ENCODE measurements at places on chromosomes 2 and 18.

- no peak for DNase-seq
These were observed 50.6 kb downstream of the MSH6 start for GRCh38 chr2:47833516-47833968.

DNA sequence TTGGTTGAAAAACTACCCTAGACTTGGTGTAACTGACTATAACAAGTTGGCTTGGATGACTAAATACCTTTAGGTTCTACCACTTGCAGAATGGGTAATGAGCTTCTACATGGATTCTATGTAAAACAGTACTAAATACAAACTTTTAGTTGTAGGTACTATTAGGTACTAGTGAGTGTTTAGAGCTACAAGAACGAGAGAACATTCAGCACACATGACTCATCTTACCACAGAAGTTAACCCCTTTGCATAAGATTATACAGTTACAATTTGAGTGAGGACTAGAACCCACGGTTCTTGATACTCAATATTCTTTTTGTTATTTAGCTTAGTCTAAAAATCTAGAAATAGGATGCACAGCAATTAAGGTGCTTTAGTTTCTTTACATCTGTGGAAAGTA, 101.7 kb upstream of the TFCP2L1 start:
- DNase-seq, result no peak

GRCh38 chr2:189654641-189655040, 6.6 kb upstream of the ASNSD1 start:
- DNase-seq, result no peak

DNA sequence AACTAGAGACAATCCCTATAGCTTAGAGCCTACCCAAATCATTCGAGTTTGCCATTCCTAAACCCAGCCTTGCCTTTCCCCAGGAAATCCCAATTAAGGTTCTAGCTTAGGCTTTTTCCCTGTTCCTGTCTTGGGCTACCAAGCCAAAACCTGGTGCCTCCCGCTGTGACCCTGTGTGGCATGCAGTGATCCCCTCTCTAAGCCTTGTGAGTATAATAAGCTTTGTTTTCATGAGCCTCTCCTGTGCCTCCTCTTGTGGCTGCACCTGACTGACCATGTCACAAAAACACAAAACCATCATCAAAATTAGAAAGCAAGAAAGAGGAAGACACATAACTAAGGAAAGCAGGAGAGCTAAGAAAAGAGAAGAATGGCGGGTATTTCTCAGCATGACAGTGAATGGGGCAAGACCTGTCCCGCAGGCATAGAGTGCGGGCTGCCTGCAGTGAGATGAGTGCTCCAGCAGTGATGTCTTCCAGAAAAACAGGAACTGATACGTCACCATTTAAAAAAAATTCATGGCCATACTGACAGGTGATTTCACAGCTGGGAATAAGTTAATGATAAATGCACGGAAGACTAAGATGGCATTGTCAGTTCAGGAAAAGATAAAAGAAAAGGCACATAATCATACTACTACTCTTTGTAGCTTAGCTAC, 9.2 kb upstream of the PAIP2B start:
- no peak for DNase-seq

GRCh38 chr18:59228351-59228750, 8.4 kb downstream of the GRP start:
- DNase-seq, result no peak

- DNase-seq, result no peak
These were observed 288.5 kb downstream of the SP3 start for GRCh38 chr2:173676647-173677046.

GRCh38 chr2:131093006-131093695, at the start of gene FAM168B:
Gene FAM168B (minus strand): TSS chr2:131093460. CDS start chr2:131082646, 10,814 bp downstream.
- DNase-seq, result peak; percentile 91

DNA sequence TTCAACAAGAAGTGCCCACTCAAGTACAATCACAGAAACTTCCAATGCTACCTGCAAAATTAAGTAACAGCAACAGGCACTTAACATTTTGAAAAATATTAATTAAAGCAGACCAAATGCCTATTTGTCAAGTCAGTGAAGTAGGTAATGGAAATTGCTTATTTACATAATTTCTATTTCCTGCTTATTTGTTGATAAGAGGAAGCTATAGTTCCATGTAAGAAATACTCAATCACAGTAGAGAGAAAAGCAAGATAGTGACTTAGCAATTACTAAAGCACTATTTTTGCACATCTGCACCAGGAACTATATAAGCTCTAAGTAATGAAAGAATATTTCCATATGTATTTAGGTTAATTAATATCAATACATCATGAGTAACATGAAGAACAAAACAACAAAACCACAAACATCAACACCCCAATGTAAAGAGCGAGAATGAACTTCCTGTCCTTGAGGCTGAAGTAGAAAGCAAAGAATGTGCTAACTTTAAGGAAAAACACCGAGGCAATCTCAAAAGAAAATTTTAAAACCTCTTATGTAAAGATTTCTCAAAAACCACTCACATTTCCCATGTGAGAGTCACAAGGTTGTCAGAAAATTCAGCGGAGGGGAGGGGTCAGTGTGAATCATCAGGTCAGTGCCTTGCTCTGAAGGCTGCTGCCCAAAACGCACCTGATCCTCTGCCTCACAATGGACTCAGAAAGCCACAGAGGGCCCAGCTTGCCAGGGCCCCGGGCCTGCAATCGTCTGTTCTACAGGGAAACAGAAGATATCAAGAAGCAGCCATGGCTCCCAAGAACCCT, 12.5 kb downstream of the NPC1 start:
- DNase-seq, result peak; percentile 53

GRCh38 chr18:78976765-78977636, 2.6 kb upstream of the SALL3 start:
- no peak for DNase-seq

DNA sequence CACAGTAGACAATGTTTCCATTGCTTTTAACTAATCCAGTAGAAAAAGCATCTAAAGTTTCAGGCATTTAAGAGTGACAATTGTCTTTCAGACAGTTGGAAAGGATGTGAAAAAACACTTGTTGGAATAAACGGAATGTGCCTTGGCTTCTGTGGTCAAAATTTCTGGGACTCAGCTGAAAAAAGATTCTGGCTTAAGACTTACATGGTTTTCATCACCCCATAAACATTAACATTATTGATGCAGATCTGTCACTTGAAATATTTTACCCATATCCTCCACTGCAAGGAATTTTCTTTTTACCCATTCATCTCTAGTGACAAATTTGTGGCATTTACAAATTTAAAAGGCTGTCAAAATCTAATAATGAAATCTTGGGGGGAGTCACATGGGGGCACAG, 166.0 kb downstream of the SRBD1 start:
- DNase-seq, result no peak

DNA sequence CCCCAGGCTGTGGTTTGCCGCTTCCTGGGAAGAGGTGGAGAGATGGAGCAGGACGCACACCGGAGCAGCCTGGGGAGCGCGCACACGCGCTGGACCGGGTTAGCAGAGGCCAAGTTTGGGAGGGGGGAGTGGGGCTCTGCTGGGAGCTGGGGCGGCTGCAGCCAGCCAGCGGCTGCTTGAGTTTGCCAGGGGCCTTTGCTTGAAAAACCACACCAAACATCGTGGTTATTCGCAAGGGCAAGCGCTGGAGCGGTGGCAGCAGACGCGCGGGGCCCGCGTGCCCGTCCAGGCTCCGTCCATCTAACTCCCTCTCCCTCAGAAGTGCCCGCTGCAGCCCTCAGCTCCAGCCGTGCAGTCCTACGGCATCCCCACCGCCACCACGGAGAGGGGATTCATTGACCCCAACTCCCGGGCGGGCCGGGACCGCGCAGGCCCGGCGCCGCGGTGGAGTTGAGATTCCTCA, 4.6 kb downstream of the PTGR3 start:
- no peak for DNase-seq

GRCh38 chr2:230981704-230982103, 14.2 kb upstream of the SPATA3 start:
- DNase-seq, result peak; percentile 35

DNA sequence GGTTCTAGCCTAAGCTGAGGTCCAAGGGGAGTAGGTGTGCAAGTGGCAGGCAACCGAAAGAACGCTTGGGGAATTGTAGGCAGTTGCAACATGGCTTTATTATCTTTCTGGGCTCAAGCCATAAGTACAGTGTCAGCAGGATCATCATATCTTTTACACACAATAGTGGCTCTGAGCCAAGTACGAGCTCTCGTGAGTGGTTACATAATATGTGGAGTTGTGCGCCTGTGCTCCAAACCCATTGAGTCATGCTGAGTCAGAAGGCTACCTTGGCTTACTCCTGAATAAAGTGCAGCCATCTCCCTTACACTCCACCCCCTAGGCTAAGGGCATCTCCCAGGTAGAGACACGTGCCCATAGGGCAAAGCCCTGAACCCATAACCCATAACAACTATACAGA, 233.9 kb downstream of the SATB2 start:
- no peak for DNase-seq

DNA sequence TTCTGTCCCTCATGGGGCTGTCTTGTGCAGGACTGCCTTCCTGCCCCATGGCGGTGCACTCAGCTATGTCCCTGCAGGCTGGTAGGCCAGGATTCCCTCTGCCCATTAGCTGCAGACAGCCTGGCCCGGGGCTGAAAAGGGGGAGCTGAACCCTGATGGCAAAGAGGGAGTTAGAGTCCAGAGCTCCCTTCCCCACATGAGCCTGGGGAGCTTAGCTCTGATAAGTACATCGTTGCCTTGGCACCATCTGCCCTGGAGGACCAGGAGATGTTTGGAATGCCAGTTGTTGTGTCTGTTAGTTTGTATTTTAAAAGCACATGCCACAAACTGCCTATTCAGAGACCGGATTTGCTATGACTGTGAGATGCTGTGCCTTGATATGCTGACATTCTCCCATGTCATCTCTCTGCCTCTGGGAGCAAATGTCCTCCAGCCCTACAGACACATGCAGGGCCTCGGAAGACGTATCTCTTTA, 65.1 kb upstream of the AFF3 start:
- no peak for DNase-seq

- no peak for DNase-seq
These were observed 25.0 kb downstream of the MC4R start for GRCh38 chr18:60347526-60348045.

DNA sequence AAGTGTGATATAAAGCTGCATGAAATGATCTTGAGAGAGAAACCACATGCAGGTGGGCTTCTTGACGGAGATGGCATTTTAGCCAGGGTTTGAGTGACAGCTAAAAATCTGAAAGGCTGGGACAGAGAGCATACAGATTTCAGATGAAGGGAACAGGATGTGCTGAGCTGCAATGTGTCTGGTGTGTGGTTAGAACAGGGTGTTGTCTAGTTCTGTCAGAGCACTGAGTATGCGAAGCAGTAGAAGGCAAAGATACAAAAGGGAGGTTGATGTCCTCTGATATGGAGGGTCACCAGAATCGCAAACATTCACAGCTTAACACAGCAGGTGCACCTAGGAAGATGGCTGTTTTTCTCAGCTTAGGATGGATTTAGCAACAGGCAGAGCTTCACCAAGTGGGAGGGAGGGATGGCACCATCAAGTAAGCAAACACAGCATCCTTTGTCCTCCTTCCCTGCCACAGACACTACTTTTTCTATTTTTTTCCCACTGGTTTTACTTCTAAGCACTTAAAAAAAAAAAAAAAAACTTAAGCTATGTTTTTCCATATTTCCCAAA, 182.5 kb downstream of the TMX3 start:
- no peak for DNase-seq

GRCh38 chr2:42076357-42077225, 28.8 kb downstream of the PKDCC start:
- no peak for DNase-seq

- DNase-seq, result peak; percentile 7
These were observed 71.0 kb upstream of the PPP1CB start for GRCh38 chr2:28680657-28681056.

- no peak for DNase-seq
These were observed 47.5 kb downstream of the EPAS1 start for GRCh38 chr2:46344706-46345105.

DNA sequence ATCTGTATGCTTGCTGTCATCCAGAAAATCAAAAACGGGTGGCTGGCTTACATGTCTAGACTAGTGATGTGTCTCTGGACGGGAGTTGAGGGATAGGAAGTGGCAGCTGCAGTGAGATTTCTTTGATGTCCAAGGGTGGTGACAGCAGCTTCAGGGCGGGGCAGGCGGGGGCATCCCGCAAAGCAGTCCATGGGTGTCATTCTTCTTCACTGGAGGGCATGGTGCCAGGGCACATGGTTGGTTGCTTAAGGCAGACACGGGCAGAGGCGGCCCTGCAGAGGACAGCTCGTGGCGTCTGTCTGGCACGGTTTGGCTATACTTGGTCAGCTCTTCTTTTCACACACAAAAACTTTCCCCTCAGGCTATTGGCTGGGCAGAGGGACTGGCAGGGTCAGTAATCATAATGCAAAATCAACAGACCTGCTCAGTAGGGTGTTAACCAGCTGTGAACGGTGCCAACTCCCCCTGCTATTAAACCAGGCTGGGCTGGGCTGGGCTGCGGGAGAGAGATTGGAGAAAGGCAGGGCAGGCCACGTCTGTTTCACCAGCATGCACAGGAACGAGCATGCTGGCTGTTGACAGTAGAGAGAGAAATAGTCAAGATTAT, 63.7 kb downstream of the COL4A3 start:
- no peak for DNase-seq

DNA sequence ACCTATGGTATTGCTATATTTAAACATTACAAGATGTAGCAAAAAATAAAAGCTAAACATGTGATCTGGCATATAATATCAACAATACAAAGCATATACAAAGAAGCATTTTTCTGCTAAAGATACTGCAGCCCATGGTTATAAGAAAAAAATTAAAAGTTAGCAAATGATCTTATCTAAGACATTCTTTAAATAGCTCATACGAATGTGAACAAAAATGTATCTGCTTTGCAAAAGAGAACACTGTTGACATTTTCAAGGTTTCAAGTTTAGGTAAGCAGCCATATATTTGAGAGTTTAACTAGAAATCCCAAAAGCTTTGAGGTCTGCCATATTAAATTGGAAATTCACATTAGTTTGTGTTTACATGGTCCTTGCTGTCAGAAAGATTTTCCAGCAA, 301.0 kb upstream of the SLC39A10 start:
- no peak for DNase-seq

- DNase-seq, result peak; percentile 26
These were observed 86.5 kb downstream of the STK39 start for GRCh38 chr2:168160897-168161296.

- no peak for DNase-seq
These were observed 1.4 kb downstream of the GCFC2 start for GRCh38 chr2:75709297-75709696.

DNA sequence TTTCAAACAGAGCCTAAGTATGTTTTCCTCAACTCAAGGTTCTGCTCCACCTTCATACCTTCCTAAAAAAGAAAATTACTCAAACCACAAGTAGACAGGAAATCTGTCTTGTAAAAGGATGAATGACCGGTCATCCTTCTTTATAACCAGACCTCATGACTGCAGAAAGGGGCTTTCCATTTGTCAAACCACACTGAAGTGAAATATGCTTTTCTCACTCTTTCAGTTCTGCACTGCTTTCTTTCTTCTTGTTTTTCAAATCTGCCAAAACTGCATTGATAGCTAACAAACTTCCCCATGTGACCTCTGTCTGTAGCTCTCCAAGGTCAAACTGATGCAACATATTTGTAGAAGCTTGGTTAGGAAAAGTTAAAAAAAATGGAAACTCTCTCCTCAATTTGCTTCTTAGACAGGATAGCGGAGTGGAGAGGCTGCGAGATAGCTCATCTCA, 308.9 kb upstream of the CCDC68 start:
- no peak for DNase-seq
